ENCODE measurements at places on chromosomes 6 and 20. TPM values are rescaled to one million over a fixed set of nuclear protein-coding genes. Genes with fewer than 3 reads are reported as not detected.

DNA sequence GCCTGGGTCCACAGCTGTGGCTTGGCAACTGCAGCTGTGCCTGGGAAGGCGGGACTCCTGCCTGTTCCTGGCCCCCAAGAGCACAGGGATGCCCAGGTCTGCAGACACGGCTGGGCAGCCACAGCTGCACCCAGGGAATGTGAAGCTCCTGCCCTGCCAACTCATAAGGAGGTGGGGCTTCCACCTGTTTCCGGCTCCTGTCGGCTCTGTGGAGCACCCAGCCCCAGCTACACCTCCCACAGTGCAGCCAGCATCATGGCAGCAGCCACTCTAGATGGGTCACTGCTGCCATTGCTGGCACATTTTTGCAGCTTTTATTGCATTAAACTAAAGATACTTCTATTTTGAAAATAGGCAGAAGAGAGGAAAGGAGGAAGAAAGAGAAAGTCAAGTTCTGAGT is 207.9 kb downstream of the SAMD5 start:
- no peak for DNase-seq

DNA sequence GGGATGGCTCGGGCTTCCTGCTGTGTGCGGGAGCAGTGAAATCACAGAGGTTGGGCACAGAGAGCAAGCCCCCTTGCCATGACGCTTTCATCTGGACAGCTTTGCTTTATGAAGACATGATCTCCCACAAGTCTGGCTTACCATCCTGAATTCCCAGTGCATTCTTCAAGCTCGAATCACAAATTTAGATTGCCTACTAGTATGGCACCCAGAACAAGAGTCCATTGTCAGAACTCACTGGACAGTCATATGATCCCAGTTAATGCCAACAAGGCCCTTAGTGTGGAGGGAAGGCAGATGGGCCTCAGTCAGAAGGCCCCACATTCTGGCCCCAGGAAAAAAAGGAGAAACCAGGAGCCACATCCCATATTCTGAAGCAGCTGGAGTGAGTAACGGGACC is 147.3 kb upstream of the FOXQ1 start:
- no peak for DNase-seq

DNA sequence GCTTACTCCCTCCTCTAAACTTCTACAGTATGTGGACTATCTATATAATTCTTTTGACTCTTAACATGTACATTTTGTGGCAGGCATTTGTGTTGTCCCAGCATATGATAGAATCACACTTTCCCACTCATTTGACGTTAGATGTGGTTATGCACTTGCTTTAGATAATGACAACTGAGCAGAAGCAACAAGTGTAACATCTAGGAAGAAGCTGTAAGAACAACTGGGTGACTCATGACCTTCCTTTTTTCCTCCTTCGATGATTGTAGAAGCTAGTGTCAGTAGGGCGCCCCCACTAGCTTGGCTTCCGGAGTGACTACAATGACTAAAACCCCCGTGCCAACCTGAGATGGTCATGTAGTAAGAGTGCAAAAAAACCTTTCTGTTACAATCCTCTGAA is 74.6 kb upstream of the CEP85L start:
- DNase-seq, result no peak

Gene C6orf132
- 1.4 TPM for total RNA-seq
